ENCODE measurements at places on chromosomes 5 and 9.

DNA sequence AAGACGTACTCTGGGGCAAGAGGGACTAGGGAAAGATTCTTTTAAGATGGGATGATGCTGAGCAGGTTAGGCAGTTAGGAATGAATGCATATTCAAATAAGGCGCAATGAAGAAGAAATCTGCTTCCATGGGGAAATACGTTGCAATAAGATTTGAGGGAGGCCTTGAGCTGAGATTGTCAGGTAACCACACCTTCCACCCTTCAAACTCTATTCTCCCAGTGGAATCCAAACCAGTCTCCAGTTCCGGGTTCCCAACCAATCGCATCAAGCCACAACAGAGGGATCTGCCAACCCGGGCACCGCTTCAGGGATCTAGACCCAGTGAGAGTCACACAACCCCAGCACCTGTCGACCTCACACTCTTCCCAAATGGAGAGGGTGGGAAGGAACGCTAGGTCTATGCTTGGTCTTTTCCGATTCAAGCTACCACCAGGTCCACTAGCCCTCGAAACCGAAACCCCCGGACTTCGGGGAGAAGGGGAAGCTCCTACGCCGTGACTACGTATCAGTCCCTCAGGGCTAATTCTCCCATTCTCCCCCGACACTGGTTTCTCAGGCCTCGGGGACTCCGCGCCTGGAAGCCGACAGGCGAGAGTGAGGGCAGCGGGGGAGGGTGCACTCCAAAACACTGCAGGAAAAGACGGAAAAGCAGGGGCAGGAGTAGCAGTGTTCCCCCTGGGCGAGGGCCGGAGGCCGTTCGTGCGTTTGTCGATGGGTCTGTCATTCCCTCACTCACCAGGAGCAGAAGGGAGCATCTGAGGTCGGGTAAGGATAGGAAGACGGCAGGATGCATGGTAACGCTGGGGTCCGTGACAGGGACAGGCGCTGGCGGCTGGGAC, 534 bp downstream of the ERP44 start:
- DNase-seq, result peak; percentile 11

- DNase-seq, result no peak
Observed at GRCh38 chr9:27675354-27675753, 102.1 kb upstream of the C9orf72 start.

GRCh38 chr5:32264957-32265572, 47.7 kb downstream of the MTMR12 start:
- DNase-seq, result peak; percentile 90

- no peak for DNase-seq
Observed at GRCh38 chr5:133870661-133871060, 97.8 kb downstream of the C5orf15 start.

DNA sequence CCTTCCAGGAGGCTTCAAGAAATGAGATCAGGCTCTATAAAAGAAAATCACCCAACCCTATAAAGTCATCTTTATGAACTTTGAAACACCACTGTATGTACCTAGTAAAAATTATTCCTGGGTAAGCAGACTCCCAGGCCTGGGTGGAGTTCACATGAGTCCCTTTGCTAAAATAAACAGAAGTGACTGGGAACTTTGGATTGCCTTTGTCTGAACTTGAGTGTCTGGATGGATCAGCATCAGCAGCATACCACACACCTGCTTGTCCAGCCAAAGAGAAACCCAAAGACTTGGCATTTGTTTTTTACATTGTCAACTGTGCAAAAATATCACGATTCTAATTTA, 79.6 kb upstream of the CDKN2B start:
- DNase-seq, result no peak

GRCh38 chr5:74949976-74950375, 83.8 kb upstream of the FAM169A start:
- no peak for DNase-seq

Data from NCI-H1694 (cell line).